ENCODE measurements at places on chromosomes 6 and 20. TPM values are rescaled to one million over a fixed set of nuclear protein-coding genes. Genes with fewer than 3 reads are reported as not detected.
A peak's percentile ranks its signal among the peaks of the same experiment; 100 is the strongest.

- no peak overlapping the region for H3K4me3 ChIP-seq
- no peak for DNase-seq
- H3K27ac ChIP-seq = no peak overlapping the region
- H3K36me3 ChIP-seq = no peaks in the 10 kb centered on the region
- H3K27me3 ChIP-seq = no peaks in the 10 kb centered on the region
- peaks cover 19% of the 10 kb centered on the region for H3K4me1 ChIP-seq
Measured at GRCh38 chr6:83633609-83634008, 75.3 kb downstream of the SNAP91 start.

DNA sequence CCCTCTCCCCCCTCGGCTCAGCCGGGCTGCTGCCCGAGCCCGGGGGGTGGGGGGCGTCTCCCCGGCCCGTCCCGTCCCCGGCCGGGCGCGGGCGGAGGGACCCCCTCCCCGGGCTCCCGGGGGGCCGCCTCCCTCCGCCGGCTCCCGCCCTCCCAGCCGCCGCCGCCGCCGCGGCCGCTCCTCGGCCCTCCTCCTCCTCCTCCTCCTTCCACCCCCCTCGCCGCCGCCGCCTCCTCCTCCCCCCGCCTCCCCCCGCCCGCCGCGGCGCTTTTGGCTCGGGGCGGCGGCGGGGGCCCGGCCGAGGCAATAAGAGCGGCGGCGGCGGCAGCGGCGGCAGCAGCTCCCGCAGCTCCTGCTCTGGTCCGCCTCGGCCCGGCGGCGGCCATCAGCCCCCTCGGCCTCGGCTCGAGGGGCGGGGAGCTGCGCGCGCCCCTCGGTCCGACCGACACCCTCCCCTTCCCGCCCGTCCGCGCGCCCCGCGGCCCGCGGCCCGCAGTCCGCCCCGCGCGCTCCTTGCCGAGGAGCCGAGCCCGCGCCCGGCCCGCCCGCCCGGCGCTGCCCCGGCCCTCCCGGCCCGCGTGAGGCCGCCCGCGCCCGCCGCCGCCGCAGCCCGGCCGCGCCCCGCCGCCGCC, 38.7 kb downstream of the GNAS start:
- H3K4me1 ChIP-seq = peaks cover 52% of the 10 kb centered on the region
- peaks cover 16% of the 10 kb centered on the region for H3K36me3 ChIP-seq
- H3K27ac ChIP-seq = no peak overlapping the region
- no peaks in the 10 kb centered on the region for H3K27me3 ChIP-seq

- peaks cover 2% of the 10 kb centered on the region for H3K27me3 ChIP-seq
- peaks cover 24% of the 10 kb centered on the region for H3K4me1 ChIP-seq
- no peaks in the 10 kb centered on the region for H3K36me3 ChIP-seq
- DNase-seq = no peak
- H3K4me3 ChIP-seq = no peak overlapping the region
Measured at GRCh38 chr6:89023591-89024441, 56.7 kb upstream of the PNRC1 start.

DNA sequence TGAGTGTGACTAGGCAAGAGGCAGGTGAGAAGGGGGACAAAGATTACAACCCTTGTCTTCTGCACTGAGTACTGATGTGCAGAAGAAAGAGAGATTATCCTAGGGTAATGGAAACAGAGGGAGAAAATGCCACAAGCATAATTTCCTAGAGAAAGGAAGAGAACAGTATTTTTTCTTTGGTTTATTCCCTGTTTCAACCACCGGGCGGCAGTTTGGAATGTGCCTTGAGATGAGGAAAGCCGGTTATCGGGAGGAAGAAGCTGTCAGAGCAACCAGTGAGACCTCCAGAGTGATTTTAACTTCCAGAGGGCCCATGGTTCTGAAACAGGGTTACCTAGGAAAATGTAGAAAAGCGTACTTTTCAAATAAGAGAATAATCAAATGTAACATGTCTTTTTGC, 121.4 kb downstream of the REV3L start:
- DNase-seq = peak; percentile 49
- H3K27me3 ChIP-seq = no peaks in the 10 kb centered on the region
- H3K36me3 ChIP-seq = no peaks in the 10 kb centered on the region

GRCh38 chr6:71333697-71334096, 45.1 kb downstream of the OGFRL1 start:
- DNase-seq = no peak
- H3K4me1 ChIP-seq = peaks cover 25% of the 10 kb centered on the region
- no peaks in the 10 kb centered on the region for H3K36me3 ChIP-seq
- H3K27ac ChIP-seq = no peak overlapping the region
- H3K4me3 ChIP-seq = no peak overlapping the region

DNA sequence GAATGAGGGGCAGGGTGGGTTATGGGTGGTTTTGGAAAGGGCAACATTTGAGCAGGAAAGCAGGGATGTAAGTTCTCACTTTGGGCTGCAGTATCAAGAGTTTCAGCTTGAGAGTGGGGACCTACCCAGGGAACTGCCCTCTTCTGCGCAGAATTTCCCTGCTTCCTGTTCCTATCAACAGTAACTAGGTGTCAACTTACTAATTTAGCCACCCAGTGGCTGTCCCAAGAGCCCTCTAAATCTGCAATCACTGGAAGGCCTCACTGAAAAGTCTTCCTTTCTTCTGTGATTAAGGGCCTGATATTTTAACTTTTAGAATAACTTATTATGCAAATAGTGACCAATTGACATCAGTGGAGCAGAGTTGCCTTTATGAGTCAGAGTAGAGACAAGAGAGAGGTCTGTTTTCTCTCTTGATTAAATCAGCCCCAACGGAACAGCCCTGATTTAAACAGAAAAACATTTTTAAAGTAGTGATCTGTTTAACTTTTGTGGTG, 118.2 kb upstream of the RIPOR2 start:
- H3K27ac ChIP-seq = no peak overlapping the region
- no peaks in the 10 kb centered on the region for H3K27me3 ChIP-seq
- H3K4me3 ChIP-seq = no peak overlapping the region
- peaks cover 4% of the 10 kb centered on the region for H3K36me3 ChIP-seq
- peaks cover 16% of the 10 kb centered on the region for H3K4me1 ChIP-seq
- no peak for DNase-seq

DNA sequence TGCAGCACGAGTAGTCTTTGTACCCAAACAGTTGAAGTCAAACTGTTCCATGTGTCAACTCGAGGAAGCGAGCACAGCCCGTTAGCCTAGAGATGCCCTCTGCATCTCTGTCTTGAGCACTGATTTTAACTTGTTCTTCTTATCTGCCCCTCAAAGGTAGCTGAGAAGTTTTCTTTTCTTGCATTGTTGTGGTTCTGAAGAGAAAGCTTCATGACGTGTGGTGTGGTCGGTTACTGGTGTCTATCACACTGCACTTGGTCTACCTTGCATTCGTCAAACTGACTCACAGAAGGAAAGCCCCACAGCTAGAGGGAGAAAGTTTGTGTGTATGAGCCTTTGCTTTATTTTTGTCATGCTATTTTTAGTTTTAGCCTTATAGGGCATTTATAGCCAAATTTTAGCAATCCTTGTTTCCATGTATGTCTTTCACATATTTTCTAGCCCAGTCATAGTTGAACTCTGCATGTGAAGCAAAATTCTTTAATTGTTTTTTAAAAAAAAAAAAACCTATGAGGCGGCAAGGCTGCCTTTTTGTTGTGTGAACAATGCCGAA, 115.1 kb downstream of the JAG1 start:
- H3K27ac ChIP-seq = peak overlapping the region; percentile 81
- H3K4me1 ChIP-seq = peaks cover 45% of the 10 kb centered on the region
- peaks cover 4% of the 10 kb centered on the region for H3K36me3 ChIP-seq
- no peaks in the 10 kb centered on the region for H3K27me3 ChIP-seq
- no peak for DNase-seq

Gene KLHDC3
- 169 TPM for total RNA-seq

Gene COL12A1
- total RNA-seq = 1.4 TPM

All from WTC11 (cell line).